Adipocyte (in vitro differentiated cells): ENCODE measurements at places on chromosomes 6 and 20.

DNA sequence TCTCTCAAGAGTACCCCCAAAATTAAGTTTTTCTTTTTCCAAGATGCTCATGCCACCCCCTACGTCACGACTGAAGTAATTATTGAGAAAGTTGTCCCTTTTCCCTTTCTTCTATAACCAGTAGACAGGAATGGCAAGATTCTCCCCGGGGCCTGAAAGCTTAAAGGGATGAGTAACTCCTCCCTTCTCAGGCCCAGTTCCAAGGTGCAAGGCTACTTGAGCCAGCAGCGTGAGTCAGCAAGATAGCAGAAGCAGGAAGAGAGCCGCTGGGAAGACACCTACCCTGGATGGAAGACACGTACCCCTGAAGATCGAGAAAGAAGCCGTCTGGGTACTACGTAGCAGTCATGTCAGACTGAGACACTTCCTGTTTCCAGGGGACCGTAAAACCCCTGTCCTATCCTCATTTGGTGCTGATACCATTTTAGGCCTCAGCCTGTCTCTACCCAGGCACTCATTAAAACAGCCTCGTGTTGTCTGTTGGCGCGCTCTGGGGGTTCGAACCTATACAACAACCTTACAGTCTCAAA lies 241.0 kb downstream of the ADGRG6 start:
- DNase-seq: peak; percentile 35

DNA sequence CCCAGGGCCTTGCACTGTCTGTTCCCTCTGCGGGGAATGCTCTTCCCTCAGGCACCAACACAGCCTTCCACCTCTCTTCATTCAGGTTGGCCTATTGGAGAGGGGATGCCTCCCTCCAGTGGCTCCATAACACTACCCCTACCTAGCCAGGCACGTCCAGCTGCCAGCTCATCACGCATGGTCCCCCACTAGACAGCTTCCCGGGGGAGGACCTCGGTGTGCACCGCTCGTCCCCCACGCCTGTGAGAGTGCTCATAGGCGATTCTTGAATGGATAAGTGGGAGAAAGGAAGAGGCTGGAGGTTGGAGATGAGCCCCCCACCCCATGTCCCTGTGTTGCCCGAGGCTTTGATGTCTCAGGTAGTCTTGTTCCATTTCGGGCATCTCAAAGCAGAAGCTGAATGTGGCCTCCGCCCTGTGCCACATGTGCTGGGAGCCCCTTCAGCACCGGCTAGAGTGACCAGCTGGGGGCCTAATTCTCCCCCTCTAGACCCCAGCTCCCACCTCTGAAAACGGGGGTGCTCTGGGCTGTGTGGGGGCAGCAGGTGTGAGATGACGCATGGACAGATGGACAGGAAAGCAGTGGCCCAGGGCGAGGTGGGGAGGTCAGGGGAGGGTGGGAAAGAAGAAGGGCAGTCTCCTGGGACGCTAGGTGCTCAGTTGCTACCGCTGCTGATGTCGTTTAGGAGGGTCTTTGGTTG lies 333.0 kb downstream of the TAF4 start:
- no peak for DNase-seq

- DNase-seq: peak; percentile 36
These were observed 229.3 kb downstream of the GRM1 start for GRCh38 chr6:146258206-146258605.

DNA sequence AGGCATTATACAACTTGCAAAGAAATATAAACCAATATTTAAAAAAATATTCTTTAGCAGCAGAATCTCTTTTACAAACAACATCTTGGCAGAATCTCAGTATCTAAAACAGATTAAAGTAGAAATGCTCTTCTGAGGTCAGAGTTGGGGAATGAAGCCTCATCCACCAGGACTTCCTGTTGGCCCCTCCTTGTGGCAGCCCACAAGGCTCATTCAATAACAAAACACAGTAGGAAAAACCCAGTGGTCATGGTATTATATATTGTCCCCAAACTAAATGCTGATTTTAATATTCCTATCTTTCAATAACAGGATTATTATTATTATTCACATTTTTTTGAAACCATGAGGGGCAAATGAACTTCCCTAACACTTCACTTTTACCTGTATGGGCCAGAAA lies 368.6 kb downstream of the BTBD9 start:
- peak; percentile 34 for DNase-seq

- DNase-seq: no peak
These were observed 311.9 kb upstream of the MAP3K7 start for GRCh38 chr6:90898763-90899162.

DNA sequence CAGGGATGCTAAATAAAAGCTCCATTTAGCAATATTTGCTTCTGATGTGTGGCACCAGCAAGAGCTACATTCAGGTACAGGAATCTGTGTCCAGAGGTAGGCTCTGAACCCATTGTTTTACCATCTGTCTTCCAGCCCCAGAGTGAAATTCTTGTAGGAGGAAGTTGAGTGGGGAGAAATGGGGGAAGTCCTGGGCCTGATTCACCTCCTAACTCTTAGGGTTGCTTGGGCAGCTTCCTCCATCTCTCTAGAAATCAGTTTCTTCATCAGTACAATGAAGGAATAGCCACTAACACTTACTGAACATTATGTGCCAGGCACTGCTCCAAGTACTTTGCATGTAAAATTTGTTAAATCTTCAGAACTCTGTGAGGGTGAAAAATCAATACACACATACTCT lies 35.1 kb upstream of the TSPYL1 start:
- no peak for DNase-seq
